ENCODE measurements at places on chromosomes 7 and 10. TPM values are rescaled to one million over a fixed set of nuclear protein-coding genes. Genes with fewer than 3 reads are reported as not detected.

KEL gene
- total RNA-seq: 2.7 TPM

ADRA2A gene
- total RNA-seq: 0.09 TPM

- no peak overlapping the region for H3K27ac ChIP-seq
- H3K27me3 ChIP-seq: peaks cover 32% of the 10 kb centered on the region
- no peaks in the 10 kb centered on the region for H3K4me1 ChIP-seq
- H3K4me3 ChIP-seq: no peak overlapping the region
These were observed 3.7 kb downstream of the PLPP4 start for GRCh38 chr10:120460776-120461175.

ADARB2 gene
- 2.5 TPM for total RNA-seq

- no peak for DNase-seq
- H3K27ac ChIP-seq: no peak overlapping the region
- no peak overlapping the region for H3K4me3 ChIP-seq
- no peaks in the 10 kb centered on the region for H3K36me3 ChIP-seq
- no peaks in the 10 kb centered on the region for H3K4me1 ChIP-seq
These were observed 14.0 kb upstream of the SLC18A2 start for GRCh38 chr10:117226813-117227451.

All from thymus (tissue), 14 donors.